ENCODE measurements at places on chromosomes 3 and 15.

DNA sequence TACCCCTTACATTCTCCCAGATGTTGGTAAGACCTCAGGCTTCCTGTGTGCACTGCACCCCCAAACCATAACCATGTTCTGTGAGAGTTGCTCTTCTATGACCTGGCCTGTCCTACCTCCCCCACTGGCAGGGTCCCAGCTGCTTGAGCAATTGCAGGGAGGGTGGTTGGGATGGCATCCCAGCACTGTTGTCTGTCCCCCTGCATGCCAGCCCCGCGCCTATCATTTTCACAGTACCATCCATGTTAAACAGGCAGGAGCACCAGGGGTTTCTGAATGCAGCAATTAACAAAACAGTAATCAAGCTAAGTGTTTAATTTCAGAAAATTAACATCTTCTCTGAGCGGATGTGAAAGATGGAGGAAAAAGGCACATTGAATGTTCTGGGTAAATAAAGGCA lies 345.5 kb downstream of the EPHB1 start:
- no peak for DNase-seq

DNA sequence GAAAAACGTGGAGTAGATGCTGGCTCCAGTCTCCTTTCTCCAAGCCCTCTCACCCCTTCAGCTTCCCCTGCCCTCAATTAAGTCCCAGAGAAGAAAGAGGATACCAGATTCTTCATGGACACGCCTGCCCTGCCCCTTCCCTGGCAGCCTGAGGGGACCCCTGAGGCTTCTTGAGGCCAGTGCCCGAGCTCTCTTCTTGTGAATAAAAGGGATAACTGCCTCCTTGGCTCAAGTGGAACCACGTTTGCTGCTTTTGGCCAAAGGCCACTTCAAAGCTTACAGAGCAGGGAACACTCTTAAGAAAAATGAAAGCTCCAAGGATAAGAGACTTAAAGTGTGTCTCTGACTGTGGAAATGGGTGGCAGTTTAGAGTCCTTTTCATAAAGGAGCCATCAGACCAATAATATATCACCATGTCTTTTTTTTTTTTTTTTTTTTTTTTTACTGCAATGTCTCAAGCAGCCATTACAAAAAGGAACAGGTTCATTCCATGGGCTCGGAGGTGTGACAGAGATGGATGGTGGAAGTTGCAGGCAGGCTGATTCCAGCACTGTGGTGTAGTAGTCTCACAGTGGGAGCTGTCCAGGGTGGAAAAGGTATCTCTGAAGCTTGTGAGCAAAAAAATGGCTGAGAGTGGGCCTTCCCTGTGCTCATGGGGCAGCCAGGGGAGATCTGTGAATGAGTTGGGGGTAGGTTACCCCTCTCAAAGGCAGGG lies 108.8 kb downstream of the SEMA5B start:
- no peak for DNase-seq

GRCh38 chr3:124504332-124505059 lies 225.8 kb upstream of the UMPS start:
- no peak for DNase-seq

DNA sequence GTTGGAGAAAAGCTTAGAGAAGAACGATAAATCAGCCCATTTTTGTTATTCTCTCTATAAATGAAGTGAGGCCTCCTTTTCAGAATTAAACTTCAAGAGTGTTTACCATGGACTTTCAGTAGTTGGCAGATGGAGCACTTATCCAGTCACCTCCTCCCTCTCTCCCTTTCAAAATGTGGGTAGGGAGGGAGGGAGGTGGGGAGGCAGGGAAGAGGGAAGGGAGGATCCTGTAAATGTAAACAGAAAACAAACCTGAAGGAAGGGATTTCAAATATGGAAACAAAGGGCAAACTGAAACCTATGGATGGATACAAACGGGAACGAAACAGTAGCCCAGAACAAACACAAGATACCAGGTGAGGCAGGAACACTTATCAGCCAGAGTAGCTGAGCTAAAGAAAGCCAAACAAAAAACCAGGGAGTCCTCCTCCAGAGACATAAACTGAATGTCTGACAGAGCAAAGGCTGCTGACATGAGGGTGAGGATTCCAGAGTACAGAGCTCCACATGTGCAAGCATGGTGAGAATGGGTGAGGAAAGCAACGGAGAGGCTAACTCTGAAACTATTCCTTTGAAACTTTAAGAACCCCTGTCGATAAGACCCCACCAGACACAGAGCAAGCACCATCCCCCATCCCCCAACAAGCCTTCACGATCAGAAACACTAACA lies 41.0 kb upstream of the GP5 start:
- DNase-seq, result no peak

GRCh38 chr3:171688002-171688401 lies 122.3 kb downstream of the PLD1 start:
- no peak for DNase-seq

All from CD4-positive, CD25-positive, alpha-beta regulatory T cell (primary cell).